ENCODE measurements at places on chromosomes 3 and 15. TPM values are rescaled to one million over a fixed set of nuclear protein-coding genes. Genes with fewer than 3 reads are reported as not detected.

Gene INSYN1
- 3.0 TPM for total RNA-seq

Gene LRRFIP2
- 62.4 TPM for total RNA-seq

Gene FGF12
- 0.12 TPM for total RNA-seq

Gene TLR9
- total RNA-seq: under 0.01 TPM

Gene XCR1
- total RNA-seq: not detected

Gene PRSS50
- not detected for total RNA-seq

Gene CEMIP
- 600 TPM for total RNA-seq

Gene PLCD1
- total RNA-seq: 64.2 TPM

Gene HMG20A
- 19.9 TPM for total RNA-seq

Gene WHAMM
- total RNA-seq: 3.4 TPM

Gene MYZAP
- 0.66 TPM for total RNA-seq

Gene SLC9C1
- 0.13 TPM for total RNA-seq

Gene CPB1
- not detected for total RNA-seq

Gene HTR3E
- not detected for total RNA-seq

Gene LYSMD2
- 2.7 TPM for total RNA-seq

Gene FBXO40
- total RNA-seq: not detected

Gene LRRN1
- total RNA-seq: not detected

Gene C3orf20
- 0.13 TPM for total RNA-seq

Gene CLASP2
- total RNA-seq: 46.6 TPM

Gene UPK1B
- 0.40 TPM for total RNA-seq

Gene SLC28A2
- not detected for total RNA-seq

Measured in aortic smooth muscle cell (primary cell).